Peyer's patch (tissue), 4 donors: ENCODE measurements at places on chromosomes 6 and 20. TPM values are rescaled to one million over a fixed set of nuclear protein-coding genes. Genes with fewer than 3 reads are reported as not detected.

- DNase-seq, result peak; percentile 50
Measured at GRCh38 chr20:25246182-25246999, 1.5 kb upstream of the PYGB start.

- DNase-seq, result no peak
Measured at GRCh38 chr20:22918286-22918983, 116.7 kb upstream of the SSTR4 start.

- DNase-seq, result no peak
Measured at GRCh38 chr20:53146201-53146891, 174.2 kb downstream of the TSHZ2 start.

DNA sequence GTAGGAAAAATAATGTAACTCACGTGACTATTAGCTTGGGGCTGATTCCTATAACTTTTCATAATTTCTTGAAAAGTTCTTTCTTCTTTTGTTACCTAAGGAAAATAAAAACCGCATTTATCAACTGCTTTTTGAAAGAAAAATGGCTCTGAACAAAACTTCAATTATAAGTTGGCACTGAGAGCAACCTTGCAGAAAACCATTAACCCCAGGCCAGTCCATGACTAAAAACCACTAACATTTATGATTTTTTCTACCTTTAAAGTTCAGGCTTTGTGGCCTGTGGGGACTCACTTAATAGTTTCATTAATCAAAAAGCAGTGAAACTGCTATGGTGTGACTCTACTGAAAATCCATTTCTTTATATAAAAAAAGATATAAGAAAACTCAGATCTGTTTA, 69.1 kb upstream of the SAMHD1 start:
- no peak for DNase-seq

DNA sequence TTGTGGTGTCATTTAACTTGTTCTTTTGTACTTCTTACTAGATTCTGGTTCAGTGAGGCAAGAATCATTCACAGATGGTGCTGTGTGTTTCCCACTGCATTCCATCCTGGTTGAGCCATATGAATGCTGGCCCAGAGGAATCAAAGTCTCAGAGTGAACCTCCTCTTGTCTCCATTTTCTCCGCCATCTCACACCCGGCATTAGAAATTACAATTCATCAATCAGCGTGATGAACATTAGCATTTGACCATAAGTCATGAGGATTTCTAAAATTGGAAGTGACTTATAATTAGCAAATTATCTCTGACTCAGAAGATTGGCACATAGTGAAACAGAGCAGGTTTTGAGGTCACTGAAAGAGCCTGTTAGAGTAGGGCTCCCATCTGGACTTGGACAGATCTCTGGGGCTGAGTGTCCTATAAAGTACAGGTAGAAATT, 25.2 kb downstream of the TNFAIP3 start:
- DNase-seq, result no peak

DNA sequence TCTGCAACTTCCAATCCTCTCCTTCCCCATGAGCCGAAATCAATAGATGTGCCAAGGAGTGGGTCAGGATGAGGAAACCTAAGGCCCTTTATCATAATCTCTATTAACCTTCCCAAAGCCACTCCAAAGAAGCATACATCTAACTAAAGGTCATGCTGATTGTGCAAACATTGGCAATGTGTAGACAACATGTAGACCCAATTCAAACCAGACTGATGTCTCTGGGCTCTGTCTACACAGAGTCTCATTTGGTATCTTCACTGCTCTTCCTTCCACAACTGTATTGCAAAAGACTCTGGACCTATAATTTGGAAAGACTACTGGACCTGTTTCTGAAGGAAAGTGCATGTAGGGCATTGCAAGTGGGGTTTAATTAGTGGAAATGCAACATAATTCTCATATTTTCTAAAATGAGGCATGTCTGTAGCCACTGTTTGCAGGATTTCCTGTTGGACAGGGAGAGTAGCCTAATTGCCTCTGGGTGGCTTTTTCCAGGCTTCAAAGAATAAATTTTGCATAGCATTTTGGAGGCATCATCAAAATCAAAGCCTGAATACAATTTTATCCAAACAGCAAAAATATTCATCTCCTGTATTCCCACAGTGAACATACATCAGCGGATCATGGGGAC, 35.0 kb upstream of the MLIP start:
- no peak for DNase-seq

- no peak for DNase-seq
Measured at GRCh38 chr6:17998003-17998402, 10.6 kb upstream of the KIF13A start.

DNA sequence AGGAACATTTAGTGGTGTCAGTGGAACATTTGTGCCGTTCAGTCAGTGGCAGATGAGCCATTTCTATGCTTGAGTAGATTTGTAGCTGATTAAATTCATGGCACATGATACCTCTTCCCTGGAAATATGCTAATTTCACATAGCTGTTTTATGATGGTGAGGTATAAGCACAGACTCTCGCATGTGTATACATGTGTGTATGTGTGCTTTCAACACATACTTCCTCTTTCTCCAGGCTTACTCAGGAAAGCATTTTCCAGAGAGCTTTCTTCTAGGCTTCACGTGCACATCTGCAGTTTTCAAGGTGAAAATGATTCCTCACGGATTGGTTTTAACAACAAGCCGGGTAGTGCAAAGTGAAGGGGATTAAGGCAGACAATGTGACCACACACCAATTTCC, 396.5 kb downstream of the HDGFL1 start:
- no peak for DNase-seq

DNA sequence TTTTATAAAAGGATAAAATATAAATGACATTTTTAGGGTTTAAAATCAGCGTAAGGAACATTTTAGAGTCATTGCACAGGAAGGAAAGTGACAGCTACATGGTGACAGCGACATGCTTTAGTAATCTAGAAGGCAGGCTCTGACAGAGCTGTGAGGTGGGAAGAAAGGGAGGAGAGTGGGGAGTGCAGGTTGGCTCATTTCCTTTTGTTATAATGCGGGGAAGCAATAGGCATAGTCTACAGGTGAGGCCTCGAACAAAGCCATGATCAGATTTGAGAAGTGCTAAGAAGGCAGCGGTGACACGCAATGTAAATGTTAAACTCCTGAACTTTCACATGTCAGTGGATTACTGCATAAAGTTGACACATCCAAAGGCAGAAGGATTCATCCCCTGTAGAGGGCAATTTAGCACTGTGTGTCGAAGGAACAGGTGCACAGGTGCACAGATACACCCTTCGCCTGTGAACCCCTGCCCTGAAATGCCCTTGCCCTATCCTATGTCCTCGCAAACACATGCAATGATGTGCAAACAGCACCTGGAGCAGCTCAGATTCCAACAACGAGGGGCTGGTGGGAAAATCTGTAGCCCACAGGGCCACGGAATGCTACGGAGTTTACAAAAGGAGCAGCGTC, 32.4 kb upstream of the SMOC2 start:
- DNase-seq, result no peak

- no peak for DNase-seq
Measured at GRCh38 chr6:127606131-127606562, 29.2 kb downstream of the C6orf58 start.

- DNase-seq, result no peak
Measured at GRCh38 chr20:9114709-9115108, 45.8 kb downstream of the PLCB4 start.

- no peak for DNase-seq
Measured at GRCh38 chr20:39270837-39271604, 308.9 kb downstream of the DHX35 start.

DNA sequence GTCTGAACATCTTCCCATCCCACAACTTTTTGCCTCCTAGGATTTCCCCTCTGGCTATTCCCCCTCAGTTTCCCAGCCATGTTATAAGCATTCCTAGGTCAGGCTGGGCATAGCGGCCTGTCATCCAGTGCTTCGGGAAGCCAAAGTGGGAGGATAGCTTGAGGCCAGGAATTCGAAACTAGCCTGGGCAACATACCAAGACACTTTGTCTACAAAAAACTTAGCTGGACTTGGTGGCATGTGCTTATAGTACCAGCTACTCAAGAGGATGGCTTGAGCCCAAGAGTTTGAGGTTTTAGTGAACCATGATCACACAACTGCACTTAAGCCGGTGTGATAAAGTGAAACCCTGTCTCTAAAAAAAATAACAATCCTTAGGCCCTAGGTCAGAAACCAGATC, 447.4 kb downstream of the KIF16B start:
- no peak for DNase-seq

GRCh38 chr6:127069659-127070279, 48.7 kb upstream of the RSPO3 start:
- DNase-seq, result no peak

DNA sequence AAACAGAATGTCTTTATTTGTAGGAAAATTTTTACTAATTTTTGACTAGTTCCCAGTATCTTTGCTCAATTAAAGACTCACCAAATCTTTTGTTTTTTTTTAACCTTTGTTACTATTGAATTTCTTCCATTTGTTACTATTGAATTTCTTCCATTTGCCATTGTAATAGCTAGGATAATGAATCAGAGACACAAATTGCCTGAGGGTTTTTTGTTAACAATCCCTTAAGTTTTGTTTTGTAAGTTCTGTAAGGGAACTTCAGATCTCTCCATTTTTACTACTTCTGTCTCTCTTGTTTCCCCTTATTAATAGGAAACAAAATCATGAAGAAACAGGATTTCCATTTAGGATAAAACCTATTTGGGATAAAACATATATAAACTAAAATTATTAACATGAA, 104.3 kb downstream of the MAP3K4 start:
- no peak for DNase-seq

CYP39A1 gene
- total RNA-seq, result 8.3 TPM

SRMS gene
- not detected for total RNA-seq

BANF2 gene
- total RNA-seq, result not detected

SLC17A4 gene
- total RNA-seq, result 61.1 TPM

FAM209B gene
- total RNA-seq, result not detected

KCNS1 gene
- total RNA-seq, result not detected

POPDC3 gene
- total RNA-seq, result not detected

IL17A gene
- not detected for total RNA-seq
